Daoy (cell line): ENCODE measurements at places on chromosomes 3 and 15.

DNA sequence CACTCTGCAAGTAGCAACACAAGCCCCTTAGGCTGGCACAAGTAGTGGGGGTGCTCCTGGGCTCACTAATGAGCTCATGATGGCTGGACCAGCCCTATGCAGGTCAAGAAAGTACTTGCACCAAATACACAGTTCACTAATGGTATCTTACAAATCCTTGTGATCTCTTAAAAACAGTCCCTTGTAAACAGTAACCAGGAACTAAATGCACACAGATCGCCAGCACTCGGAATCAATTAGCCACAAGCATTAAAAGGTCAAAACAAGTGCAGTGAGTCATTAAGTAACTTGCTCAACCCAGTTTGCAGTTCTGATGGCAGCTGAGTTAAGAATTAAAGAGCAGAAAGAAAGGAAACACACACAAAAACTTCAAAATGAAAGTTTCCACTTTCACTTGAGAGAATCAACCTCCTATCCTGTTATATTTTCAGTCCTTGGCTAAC lies 43.2 kb downstream of the ARHGEF3 start:
- DNase-seq = peak; percentile 34

- DNase-seq = no peak
Measured at GRCh38 chr3:100057716-100058575, 56.4 kb downstream of the FILIP1L start.

GRCh38 chr3:177498037-177498857 lies 301.0 kb upstream of the TBL1XR1 start:
- peak; percentile 79 for DNase-seq

DNA sequence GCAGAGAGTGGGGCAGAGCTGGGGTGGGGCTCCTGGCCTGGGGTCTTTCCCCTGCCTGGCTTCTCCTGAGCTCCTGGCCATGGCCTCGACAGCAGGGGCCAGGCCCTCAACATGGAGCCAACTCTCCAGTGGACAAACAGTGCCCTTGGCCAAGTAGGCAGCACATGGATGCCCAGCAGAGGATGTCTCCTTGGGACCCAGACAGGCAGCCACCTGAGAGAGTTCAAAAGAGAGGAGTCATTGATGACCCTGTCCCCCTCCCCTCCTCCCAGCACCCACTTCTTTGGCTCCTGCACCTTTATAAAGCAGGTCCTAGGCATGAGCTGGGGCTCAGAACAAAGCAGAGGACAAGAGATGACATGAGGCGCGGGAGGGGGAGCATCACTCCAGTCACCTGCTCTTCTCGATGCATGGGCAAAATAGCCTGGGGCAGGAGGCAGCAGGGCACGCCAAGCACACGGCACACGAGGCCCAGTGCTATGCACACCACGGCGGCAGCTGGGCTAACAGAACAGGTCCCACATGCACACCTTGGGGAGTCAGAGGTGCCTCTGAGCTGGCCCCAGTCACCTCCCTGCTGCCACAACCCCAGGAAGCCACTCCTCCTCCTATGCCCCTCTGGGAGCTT lies 27.4 kb downstream of the SHISA5 start:
- no peak for DNase-seq

DNA sequence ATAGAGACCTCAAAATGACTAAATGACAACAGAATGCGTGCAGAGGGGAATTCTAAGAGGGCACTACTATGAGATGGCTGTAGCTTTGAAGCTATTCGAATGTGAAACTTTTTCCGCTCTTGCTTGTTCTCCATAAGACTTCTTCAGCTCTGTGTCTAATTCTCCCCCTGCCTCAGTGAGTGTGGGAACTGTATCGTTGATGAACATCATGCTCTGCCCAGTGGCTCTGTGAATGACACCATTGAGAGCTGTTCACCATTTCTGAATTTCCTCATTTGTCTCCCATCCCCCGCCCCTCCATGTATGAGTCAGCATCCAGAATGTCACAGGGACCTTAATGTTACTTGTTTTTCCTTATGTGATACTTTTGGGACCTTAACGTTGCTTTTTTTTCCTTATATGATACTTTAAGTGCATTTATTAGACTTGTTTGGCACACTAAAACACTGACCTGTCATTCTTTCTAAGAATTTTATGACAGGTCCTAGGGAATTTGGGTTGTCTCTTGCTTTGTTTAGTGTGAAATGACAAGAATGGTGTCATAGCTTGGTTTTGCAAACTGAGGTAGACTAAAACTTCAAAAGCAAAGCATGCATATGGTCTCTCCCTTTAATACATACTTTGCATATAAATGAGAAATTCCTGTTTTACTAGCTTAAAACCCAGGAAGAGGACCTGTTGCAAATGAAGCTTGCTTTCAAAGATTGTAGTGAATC lies 99.6 kb downstream of the FNDC3B start:
- peak; percentile 77 for DNase-seq

- no peak for DNase-seq
Measured at GRCh38 chr15:86744198-86744780, 664.6 kb downstream of the AGBL1 start.

GRCh38 chr3:24020036-24020691 lies 75.1 kb downstream of the NR1D2 start:
- no peak for DNase-seq

GRCh38 chr3:48716508-48716981 lies 476 bp downstream of the IP6K2 start:
- no peak for DNase-seq

- DNase-seq = peak; percentile 80
Measured at GRCh38 chr15:45448066-45448915, 69.9 kb upstream of the GATM start.

- DNase-seq = peak; percentile 56
Measured at GRCh38 chr15:99983886-99984286, 250.6 kb upstream of the LYSMD4 start.

GRCh38 chr3:128311441-128311844 lies 155.2 kb downstream of the DNAJB8 start:
- no peak for DNase-seq

DNA sequence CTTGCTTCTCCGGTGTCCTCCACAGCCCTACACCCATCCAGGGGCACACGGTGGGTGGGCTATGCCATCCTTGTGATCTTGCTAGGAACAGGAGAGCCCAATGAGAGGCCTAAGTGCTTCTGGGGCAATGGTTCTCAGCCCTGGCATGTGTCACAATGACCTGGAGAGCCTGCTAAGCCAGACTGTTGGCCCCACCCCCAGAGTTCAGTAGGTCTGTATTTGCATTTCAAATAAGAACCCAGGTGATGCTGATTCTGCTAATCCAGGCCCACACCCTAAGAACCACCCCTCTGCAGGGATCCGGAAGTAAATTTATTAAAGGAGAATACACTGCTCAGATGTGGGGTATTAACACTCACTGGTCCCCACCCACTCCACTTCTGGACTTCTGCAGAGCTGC lies 57.9 kb downstream of the RORA start:
- DNase-seq = no peak

GRCh38 chr15:96054621-96055020 lies 275.9 kb upstream of the NR2F2 start:
- no peak for DNase-seq

- peak; percentile 61 for DNase-seq
Measured at GRCh38 chr3:134002306-134002705, 27.4 kb downstream of the SLCO2A1 start.

DNA sequence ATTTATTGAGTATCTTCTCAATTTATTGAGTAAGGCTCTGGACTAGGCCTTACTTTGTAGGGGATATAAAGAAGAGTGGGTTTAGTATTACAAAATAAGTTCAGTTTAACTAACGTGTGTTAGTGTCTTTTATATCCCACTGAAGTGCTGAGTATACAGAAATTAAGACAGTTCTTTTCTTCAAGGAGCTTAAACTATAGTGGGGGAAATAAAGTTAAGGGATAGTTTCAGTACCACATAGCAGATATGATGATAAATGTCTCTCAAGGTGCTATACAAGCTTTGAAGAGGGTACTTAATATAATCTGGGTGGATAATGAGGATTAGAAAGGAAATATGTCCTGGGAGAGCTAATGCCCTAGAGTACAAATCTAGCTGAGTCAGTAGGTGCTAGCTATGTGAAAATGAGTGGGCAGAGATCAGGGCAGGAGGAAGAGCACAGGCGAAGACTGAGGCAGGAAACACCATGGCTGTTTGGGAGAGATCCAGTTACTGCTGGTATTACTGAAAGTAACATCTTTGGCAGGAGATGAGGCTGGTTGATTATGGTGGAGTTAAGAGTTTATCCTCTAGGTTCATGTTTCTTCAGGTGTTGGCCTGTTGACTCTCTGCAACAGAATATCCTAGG lies 46.0 kb downstream of the TEX9 start:
- no peak for DNase-seq

GRCh38 chr3:81572201-81572756 lies 189.2 kb downstream of the GBE1 start:
- no peak for DNase-seq

GRCh38 chr3:55551644-55552043 lies 64.5 kb upstream of the WNT5A start:
- DNase-seq = no peak

DNA sequence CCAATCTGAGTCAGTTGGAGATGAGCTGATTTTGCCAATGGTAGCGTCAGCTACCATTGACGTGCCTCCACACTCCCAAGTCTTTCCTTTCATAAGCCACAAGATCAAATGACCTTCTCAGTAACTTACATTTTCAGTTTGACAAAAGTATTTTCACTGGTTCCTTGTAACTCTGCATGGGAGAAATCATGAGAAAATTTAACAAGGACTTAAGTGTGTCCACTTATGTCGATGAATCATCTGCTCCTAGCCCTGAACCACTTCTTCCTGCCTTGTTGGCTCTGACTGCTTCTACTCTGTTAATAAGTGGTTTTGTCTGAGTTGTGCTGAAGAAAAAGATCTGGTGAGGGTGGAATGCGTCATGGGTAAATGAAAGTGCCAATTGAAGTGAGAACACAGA lies 101.2 kb downstream of the NFKBIZ start:
- DNase-seq = peak; percentile 95

DNA sequence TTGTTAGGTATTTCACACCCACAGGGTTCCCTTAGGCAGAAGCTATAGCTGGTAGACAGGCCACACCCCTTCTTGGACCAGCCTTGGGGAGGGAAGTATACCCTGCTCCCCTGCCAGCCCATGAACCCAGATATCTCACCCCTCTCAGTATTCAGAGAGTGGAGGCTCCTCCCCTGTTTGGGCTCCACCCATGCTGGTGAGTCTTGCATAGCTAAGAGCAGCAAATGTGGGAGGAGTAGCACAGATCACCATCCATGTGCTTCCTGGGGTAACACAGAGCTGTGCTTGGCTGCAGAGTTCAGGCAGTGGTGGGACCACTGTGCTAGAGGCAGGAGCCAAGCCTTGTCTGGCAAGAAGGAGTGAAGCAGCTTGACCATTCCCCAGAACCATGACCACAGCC lies 427.2 kb downstream of the ZIC1 start:
- DNase-seq = no peak

DNA sequence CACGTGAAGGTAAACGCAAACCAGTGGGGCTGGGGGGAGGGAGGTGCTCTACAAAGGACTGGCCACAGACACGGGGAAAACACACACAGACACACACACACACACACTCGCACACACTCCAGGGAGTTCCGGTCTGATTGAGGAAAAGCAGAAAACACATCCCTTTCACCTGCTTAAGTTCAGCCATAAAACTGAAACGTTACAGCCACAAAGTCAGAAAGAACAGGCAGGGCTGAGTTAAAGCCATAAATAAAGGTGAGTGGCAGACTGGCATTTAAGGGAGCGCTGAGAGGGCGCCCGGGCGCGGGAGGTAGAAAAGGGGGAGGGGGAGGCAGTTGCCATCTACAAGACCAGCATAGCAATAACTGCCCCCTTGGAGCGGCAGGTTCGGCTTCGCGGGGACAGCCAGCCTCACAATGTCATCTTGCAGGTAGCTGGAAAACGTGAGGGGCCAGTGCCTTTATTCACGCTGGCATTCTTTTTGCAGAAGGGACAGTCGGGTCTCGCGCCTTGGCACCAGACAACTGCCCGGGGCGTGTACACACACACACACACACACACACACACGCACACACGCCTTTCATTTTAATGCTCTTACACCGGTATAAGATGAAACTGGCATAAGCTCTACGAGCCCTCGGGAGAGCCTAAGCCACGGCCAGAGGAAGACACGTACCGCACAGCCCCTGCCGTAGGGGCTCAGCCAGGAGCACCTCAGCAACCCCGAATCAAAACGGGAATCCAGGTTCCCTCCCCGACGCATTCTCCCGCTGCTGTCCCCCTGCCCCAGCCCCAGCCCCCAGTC lies 866 bp downstream of the TNIK start:
- DNase-seq = peak; percentile 56

DNA sequence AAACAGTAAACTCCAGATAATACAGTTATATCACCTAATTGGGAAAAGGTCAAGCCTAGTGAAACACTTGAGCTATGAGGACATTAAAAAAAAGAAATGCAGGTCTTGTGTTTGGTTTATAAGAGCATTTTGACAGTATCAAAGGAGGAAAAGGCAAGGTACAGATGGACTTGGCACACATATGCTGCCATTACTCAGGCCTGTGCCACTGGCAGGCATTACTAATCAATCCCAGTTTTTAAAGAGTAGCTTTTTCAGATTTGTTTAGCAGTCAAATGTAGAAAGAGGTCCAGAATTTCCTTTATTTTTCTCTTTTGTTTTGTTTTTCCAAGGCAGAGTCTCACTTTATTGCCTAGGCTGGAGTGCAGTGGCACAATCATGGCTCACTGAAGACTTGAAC lies 38.9 kb downstream of the MDFIC2 start:
- DNase-seq = peak; percentile 7

DNA sequence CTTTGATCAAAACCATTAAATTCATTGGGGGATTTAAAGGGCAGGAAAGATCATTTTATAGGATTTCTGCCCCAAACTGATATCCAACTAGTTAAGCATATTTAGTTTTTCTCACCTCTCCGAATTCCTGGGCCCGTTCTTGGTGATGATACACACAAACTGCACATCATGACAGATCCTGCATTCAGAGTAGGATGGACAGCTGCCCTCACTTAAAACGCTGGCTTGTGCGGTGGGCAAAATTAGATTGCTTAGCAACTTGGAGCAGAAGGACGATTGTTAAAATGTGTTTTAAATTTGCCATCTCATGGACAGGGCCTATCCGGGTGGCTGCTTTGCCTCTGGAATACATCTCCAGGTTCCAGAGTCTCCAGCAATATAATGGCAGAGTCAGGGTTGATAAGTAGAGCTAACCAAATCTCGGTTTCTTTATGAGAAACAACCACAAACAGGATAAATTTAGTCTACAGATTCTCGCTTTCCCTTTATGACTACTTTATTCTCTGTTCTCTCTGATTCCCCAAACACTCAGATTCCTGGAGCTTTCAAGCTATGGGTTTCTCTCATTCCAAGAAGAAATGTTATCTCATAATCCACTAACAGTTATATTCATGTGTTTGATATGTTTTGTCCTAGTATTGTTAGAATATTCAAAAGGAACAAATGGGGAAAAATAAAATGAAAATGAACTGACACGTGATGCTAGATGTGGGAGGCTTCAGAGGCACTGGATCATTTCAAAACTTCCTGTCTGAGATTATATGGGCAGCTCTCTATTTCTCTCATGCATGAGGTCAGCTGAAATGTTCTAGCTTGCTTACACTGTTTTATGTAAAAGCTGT lies 1014.1 kb upstream of the SEMA6D start:
- no peak for DNase-seq
